ENCODE measurements at places on chromosomes 7 and 10.
A peak's percentile ranks its signal among the peaks of the same experiment; 100 is the strongest.

DNA sequence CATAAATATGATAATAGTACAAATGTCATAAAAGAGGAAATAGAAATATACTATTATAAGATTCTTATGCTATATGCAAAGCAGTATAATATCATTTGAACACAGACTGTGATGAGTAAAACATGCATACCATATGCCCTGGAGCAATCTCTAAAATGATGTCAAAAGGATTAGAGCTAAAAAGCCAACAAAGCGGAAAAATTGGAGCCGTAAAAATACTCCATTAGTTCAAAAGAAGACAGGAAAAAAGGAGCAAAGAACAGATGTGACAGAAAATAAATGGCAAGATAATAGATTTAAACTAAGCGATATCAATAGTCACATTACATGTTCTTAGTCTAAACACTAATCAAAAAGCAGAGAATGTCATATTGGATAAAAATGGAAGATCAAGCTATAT lies 191.0 kb upstream of the PLPP4 start:
- DNase-seq: no peak

- DNase-seq: no peak
Measured at GRCh38 chr7:96700516-96700915, 9.1 kb downstream of the SEM1 start.

- DNase-seq: no peak
Measured at GRCh38 chr10:48314107-48314506, 7.6 kb downstream of the MAPK8 start.

DNA sequence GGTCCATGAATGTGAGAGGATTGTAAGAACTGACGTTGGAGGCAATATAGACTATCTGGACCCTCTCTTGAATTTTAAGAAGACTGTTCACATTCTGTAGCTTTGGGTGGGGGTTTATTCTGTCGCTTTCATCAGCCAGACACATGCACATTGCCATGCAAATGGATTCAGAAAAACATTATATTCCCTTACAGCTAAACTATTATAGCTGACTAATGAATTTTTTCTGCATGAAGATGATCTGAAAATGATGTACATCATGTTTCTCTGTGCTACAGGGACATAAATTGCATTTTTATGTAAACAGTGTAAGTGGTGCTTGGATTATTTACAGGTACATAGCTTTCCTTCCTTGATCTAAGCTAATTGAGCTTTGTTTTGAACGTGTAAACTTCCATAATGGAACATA lies 1.5 kb downstream of the MET start:
- DNase-seq: no peak

- DNase-seq: no peak
Measured at GRCh38 chr7:1361016-1361755, 98.1 kb downstream of the MICALL2 start.

- no peak for DNase-seq
Measured at GRCh38 chr7:41163991-41164390, 538.9 kb downstream of the INHBA start.

DNA sequence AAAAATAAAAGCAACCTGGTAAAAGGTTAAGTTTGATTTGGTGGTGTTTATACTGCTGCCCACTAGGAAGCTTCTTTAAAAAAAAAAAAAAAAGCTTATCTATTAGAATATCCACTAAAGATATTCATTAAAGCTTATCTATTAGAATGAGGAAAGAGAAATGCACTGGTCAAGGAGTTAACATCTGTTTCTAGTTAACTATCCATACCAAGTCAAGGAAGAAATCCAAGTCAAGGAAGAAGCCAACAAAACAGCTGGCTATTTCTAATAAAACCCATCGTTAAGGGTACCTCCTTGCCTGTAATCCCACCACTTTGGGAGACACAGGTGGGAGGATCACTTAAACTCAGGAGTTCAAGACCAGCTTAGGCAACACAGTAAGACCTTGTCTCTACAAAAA lies 82.6 kb downstream of the JMJD1C start:
- no peak for DNase-seq

- no peak for DNase-seq
Measured at GRCh38 chr7:150003304-150003810, 129.6 kb downstream of the ATP6V0E2 start.

GRCh38 chr10:124197371-124198124 lies 104.2 kb upstream of the CHST15 start:
- peak; percentile 19 for DNase-seq

- DNase-seq: peak; percentile 13
Measured at GRCh38 chr7:104497379-104497967, 169.1 kb downstream of the LHFPL3 start.

DNA sequence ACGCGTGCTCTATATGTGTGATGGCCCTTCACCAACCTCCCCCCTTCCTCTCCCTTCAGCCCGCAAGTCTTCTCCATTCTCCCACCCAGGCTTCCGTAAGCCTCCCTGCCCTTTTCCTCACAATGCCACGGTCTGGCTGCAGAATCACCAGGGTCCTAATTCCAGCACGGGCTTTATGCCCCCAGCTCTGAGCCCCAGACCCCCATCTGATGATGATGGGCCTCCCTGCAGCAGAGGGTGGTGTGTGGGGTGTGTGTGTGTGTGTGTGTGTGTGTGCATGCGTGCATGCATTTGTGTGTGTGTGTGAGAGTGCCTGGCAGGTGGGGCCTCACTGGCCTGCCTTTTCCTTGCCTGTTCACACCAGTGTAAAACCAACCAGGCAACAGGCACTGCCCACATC lies 109.9 kb downstream of the OAT start:
- no peak for DNase-seq

GRCh38 chr10:75773813-75774782 lies 342.7 kb downstream of the LRMDA start:
- no peak for DNase-seq

GRCh38 chr10:66637273-66638036 lies 288.4 kb upstream of the LRRTM3 start:
- no peak for DNase-seq

DNA sequence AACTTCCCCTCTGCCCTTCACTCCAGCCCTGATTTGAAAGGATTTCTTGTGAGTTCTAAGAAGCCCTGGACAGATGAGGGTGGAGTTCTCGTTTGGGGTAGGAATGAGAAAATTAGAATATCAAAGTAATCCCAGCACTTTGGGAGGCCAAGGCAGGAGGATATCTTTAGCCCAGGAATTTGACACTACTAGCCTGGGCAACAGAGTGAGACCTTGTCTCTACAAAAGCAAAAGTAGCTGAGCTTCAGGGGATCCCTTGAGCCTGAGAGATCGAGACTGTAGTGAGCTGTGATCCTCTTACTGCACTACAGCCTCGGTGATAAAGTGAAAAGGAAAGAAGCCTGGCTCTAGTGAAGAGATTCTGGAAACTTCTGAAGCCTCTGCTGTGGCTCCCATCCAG lies 76.2 kb downstream of the TET1 start:
- DNase-seq: no peak

GRCh38 chr7:47847207-47847606 lies 101.1 kb downstream of the PKD1L1 start:
- no peak for DNase-seq

DNA sequence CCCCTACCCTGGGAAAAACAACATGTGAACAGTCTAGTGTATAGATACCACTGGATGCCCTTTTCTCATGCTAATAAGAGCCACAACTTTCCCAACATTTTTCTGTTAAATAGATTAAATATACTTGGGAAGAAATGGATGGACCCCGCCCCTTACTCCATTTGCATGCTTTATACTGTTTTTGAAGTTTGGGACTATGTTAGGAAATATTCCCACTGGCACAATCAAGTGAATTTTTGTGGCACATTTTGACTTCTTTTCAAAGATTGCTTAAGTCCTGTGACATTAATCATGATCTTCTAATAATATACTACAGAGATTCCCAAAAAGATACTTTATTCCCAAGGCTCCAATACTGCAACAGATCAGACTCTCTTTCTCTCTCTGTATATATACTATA lies 216.6 kb downstream of the TWIST1 start:
- no peak for DNase-seq

GRCh38 chr10:98916526-98917125 lies 319.0 kb downstream of the HPSE2 start:
- no peak for DNase-seq

DNA sequence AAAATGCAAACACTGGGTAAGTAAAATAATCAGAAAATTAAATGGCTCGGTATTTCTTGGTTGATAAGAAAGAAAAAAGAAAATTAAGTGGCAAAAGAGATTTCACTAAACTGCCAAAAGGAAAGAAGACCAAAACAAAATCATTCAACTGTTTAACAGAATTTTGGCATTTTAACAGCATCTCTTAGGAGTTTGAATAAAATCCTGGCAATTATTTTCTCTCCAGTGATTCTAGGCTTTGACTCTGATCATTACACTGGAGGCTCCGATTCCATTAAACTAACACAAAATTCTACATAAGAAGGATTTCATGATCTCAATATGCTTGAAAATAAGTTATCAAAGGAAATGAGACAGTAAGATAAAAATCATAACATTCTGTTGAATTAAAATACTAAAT lies 62.3 kb downstream of the ARHGAP21 start:
- DNase-seq: no peak

- no peak for DNase-seq
Measured at GRCh38 chr7:22833957-22834356, 11.3 kb upstream of the TOMM7 start.

DNA sequence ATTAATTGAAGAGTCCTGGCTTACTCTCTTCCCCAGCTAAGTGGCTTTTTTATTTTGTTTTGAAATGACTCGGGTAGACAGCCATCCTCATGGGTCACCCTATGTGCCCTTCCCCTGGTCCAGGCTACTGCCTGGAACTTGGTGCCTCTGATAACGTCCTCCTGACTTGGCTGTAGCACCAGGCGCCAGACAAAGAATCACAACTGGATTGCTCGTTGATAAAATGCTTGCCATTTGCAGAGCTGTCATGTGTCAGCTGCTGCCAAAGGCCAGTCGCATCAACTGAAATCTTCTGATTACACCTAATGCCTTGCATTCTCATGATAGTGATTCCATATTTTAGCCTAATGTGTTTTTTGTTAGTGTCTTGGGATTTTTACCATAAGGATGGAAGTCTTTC lies 27.4 kb upstream of the ABLIM1 start:
- no peak for DNase-seq

DNA sequence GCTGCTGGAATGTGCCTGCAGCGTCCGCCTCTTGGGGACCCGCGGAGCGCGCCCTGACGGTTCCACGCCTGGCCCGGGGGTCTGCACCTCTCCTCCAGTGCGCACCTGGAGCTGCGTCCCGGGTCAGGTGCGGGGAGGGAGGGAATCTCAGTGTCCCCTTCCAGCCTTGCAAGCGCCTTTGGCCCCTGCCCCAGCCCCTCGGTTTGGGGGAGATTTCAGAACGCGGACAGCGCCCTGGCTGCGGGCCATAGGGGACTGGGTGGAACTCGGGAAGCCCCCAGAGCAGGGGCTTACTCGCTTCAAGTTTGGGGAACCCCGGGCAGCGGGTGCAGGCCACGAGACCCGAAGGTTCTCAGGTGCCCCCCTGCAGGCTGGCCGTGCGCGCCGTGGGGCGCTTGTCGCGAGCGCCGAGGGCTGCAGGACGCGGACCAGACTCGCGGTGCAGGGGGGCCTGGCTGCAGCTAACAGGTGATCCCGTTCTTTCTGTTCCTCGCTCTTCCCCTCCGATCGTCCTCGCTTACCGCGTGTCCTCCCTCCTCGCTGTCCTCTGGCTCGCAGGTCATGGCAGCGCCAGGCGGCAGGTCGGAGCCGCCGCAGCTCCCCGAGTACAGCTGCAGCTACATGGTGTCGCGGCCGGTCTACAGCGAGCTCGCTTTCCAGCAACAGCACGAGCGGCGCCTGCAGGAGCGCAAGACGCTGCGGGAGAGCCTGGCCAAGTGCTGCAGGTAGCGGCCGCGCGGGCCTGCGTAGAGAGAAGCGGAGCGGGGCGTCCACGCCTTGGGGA lies 645 bp downstream of the SLC26A4 start:
- peak; percentile 54 for DNase-seq

DNA sequence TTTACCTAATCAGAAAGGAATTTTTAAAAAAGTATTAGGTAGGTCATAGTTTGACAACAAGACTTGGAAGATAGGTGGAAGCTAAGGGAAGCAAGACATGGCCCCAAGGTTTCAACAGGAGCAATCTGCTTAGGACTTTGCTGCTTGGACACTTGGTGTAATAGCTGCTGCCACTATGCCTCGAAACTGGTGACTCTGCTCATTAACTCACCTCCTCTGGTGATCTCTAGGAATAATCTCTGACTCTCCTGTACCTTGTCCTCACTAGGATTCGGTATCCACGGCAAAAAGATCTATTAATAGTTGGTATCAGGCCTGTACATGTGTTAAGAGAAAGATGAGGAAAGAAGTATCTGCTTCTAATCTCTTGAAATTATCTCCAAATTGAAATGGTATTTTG lies 53.1 kb downstream of the PTEN start:
- no peak for DNase-seq

- no peak for DNase-seq
Measured at GRCh38 chr7:127751490-127752448, 99.8 kb downstream of the SND1 start.

GRCh38 chr10:7610651-7611389 lies 55.9 kb downstream of the ITIH5 start:
- DNase-seq: peak; percentile 26

- no peak for DNase-seq
Measured at GRCh38 chr10:48550071-48550691, 54.7 kb downstream of the ARHGAP22 start.

DNA sequence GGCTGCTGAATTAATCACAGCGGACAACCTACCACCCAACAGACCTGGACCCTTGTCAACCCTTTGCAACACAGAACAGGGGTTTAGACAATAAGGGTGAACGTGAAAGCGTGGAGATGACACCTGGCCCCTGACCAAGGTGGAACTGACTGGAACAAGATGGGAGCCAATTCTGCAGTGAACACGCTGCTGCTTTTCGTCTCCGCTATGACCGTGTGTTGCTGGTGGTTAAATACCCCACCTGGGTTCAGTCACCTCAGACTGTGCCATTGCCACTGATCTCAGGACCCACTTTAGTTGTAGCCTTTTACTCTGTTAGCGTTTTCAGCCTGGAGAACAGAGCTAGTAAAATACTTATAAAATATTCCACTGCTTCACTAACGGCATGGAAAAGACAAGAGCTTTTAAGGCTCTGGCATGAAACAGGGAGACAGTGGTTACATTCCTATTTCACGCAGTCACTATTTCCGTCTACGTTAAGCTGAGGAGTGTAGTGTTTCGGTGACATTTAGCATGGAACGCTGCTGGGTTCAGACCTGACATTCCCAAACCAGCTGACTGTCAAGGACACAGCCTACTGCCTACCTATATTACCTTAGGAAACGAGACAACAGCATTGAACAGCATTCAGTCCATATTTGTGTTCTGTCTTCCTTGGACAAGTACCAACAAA lies 119.5 kb upstream of the PRSS1 start:
- no peak for DNase-seq

GRCh38 chr10:132714096-132714985 lies 71.6 kb downstream of the NKX6-2 start:
- peak; percentile 95 for DNase-seq

DNA sequence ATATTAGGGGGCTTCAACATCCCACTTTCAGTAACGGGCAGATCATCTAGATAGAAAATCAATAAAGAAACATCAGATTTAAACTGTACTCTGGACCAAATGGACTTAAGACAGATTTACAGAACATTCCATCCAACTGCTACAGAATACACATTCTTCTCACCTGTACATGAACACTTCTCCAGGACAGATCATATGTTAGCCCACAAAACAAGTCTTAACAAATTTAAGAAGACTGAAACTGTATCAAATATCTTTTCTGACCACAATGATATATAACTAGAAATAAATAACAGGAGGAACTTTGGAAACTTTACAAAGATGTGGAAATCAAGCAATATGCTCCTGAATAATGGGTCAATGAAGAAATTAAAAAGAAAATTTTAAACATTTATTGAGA lies 86.7 kb downstream of the MICU1 start:
- no peak for DNase-seq

- no peak for DNase-seq
Measured at GRCh38 chr10:14588084-14588937, 186.4 kb downstream of the FAM107B start.

Data from head of caudate nucleus (tissue), 42 donors.